ENCODE measurements at places on chromosomes 1 and 21.

DNA sequence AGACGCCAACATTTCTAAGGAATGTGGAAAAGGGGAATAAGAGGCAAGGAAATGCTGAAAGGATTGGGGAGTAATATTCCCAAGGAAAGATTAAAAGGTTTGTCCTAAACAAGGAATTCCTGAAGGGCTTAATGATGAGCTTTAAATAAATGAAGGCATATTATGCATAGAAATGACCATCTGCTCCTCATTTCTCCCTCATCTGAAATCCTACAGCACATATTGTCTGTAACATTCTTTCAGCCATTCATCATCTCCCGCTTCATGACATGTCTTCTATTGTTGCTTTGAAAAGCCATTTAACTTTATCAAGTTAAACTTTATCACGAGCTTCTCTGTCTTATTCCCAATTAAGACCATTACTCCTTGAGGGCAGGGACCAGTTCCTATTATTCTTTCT, 608.7 kb upstream of the PLXNA2 start:
- DNase-seq: no peak

DNA sequence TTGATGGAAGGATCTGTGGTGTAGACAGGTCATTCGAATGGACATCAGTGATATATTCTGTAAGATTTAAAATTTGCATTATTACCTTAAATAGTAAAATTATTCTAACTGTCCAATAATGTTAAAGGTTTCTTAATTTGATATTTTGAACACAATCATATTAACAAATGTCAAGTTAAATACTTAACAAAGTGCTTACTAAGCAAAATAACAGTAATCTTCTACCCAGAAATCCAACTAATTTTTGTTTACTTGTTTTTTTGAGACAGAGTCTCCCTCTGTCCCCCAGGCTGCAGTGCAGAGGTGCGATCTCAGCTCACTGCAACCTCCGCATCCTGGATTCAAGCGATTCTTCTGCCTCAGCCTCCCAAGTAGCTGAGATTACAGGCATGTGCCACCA, 33.9 kb downstream of the USP33 start:
- no peak for DNase-seq

DNA sequence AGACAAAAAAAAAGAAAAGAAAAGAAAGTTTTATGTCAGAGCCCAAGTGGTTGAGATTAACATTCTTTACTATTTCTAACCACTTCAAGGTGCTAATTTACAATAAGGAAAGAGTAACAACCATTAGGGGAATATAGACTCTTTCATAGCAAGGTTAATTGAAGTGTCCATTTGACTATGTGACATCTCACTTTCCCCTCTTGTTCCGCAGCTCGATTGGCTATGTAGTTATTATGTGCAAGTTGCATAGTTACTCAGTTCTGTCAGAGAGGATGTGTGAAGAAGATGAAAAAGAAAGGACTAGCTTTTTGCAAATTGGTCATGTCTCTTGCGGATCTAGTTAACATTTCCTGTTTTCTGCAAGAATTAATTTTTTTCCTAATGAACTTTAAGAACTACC, 273.7 kb downstream of the RGS7 start:
- DNase-seq: no peak

DNA sequence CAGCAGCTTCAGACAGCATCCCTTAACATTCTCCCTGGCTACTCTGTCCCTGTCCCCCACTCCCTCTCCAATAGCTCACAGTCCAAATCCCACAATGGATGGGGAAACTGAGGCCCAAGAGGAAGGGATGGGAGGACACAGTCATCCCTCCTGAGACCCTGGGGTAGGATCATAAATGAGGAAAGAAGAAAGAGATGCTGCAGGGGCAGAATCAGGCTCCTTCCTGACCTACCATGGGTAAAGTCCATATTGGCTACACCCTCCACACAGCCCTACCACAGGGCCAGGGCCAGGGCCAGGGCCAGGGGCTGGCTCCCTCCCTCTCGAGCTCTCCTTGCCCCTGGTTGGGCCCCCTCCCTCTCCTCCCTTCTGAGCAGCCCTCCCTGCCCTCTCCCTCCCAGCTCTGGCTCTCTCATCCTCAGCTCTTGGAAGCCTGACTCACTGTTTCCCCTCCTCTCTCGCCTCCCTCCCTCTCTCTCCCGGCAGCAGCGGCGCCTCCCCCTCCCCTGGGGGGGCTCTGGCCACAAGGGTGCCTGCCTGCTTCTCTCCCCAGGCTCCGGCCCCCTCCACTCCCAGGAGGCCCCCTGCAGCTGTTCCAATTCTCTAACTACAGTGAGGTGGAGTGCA, 4.9 kb downstream of the AHDC1 start:
- no peak for DNase-seq

GRCh38 chr1:109497449-109498160, 3.7 kb downstream of the CYB561D1 start:
- no peak for DNase-seq

DNA sequence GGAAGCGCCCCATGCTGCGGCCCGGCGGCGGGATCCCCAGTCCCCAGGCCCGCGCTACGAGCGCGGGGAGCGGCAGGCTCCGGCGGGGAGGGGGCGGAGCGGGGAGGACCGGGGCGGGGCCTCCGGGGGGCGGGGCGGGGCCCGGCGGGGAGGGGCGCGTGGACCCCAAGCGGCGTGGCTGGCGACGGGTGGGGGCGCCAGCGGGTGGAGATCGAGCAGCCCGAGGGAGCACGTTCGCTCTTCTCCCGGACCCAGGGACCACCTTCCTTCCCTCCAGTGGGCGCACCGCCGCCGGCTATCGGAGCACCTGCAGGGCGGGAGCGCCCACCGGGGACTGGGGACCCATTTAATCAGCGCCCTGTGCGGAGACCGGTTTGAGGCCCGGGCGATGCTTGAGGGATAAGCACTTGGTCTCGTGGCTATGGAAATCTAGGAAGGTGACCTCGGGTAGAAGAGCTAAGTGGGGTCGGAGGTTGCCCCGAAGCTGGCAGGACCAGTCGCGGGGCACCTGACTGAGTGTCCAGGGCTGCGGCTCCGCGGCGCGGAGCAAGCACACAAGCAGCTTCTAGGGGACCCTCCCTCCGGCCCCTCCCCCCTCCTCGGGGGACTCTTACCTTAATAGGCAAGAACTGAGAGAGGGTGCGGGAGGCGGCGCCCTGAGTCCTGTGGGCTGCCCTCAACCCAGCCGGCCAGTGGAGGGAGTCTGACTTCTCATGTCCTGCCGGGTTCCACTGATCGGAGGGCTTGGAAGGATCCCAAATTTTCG, at the start of gene TSPAN2:
Gene TSPAN2 (minus strand): TSS at position 84 of the 766 bp plus-strand sequence. CDS start 71 bp downstream, at position 13.
- DNase-seq: peak; percentile 22

- DNase-seq: no peak
Observed at GRCh38 chr1:87612956-87613355, 284.3 kb downstream of the LMO4 start.
